ENCODE measurements at places on chromosomes 6 and 20.

GRCh38 chr20:60054716-60055634 lies 96.8 kb downstream of the CDH26 start:
- DNase-seq, result no peak

- DNase-seq, result no peak
These were observed 145.7 kb upstream of the LRFN2 start for GRCh38 chr6:40732878-40733277.

DNA sequence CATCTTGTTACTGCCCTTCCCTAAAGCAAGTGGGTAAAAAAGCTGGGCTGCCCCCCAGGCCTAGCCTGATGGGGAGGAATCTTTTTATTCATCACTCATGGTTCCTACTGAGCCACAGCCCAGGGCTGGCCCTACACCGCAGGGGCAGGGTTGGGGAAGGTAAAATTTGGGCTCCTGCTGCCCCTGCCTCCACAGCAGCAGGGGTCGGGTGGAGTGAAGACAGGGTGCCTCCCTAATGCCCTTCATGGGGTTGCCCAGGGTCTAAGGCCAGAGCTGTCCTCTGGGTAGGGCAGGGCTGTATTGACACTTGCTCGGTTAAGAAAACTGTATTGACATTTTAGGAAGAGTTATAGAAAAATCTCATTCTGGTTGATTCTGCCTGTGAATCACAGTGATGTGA lies 8.9 kb upstream of the PSMG4 start:
- no peak for DNase-seq

- DNase-seq, result no peak
These were observed 9.7 kb upstream of the ZSCAN9 start for GRCh38 chr6:28215425-28215824.

DNA sequence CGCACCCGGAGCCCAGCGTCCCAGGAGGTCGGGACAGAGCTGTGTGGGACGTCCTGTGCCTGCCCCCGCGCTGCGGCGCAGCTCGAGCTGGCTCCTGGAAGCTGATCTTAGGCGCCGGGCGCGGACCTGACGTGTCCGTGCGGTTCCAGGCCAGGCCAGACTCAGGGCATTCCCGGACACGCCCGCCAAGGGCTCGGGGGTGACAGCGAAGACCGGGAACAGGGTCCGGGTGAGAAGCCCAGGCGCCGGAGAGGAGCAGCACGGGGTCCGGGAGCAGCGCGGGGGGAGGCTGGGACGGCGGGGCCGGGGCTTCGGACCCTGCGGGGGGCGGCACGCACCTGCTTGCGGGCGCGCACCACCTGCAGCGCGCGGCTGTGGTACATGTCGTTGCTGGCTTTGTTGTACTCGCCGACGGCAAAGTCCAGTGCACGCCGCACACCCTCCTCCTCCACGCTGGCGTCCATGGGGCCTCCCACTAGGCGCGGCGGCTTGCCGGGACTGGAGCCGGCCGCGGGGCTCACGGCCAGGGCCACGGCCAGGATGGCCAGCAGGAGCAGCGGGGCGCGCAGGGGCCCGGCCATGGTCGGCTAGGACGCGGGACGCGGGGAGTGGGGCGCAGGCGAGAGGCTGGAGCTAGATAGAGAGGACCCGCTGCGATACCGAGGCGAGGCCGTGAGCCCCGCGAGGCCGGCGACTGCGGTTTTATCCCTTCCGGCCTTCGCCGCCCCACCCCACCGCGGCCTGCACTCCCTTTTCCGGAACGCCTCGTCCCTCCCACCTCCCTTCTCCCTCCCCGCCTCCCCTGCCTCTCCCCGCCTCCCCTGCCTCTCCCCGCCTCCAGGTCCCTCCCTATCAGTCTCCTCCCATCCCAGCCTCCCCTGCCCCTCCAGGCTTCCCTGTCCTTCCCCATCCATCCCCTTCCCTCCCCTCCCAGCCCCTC lies at the start of gene CST3:
TSS of gene CST3 (minus strand) at position 674 of the 940 bp plus-strand sequence. CDS start at position 581, 93 bp downstream.
- no peak for DNase-seq

- no peak for DNase-seq
These were observed 59.3 kb downstream of the CDC5L start for GRCh38 chr6:44446626-44447300.

- DNase-seq, result no peak
These were observed 232.9 kb downstream of the TSHZ2 start for GRCh38 chr20:53205046-53205445.

- no peak for DNase-seq
These were observed 57.4 kb downstream of the MOCS1 start for GRCh38 chr6:39876826-39877225.

DNA sequence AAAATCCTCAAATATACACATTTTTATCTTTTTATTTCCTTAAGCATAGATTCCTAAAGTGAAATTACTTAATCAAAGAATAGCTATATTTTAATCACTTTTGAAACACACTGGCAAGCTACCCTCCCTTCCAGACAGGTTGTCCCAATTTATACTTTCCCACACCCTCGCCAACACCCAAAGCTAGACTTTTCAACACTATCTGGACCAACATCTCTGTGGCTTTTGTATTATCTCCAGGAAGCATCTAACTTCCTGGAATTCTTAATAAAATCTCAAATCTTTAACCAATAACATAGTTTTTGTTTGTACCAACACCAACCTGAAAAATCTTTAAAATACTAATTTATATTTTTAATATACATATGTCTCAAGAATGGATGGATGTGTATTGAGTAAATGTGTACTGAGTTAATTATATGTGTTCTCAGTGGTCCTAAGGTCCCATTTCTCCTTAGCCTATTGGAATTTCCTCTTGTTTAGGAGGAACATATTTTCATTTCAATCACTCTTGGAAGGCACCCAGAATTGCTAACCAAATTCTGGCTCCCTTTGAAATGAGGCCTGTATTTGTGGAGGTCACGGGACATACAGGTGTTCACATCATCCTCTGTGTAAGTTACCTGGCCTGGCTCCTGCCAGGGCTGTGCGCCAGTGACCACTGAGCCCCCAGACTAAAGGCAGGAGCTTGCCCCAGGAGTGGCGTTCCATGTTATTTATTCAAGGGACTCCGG lies 17.4 kb upstream of the GFOD1 start:
- no peak for DNase-seq

- no peak for DNase-seq
These were observed 15.9 kb upstream of the TENT5A start for GRCh38 chr6:81768150-81768942.

Measured in stimulated activated CD8-positive, alpha-beta memory T cell treated with anti-CD3 and anti-CD28 coated beads, Interleukin-4, amount 100 ng/mL, for 4 hours (primary cell).